ENCODE measurements at places on chromosomes 16 and 17. TPM values are rescaled to one million over a fixed set of nuclear protein-coding genes. Genes with fewer than 3 reads are reported as not detected.

The SOX9 gene
- total RNA-seq: 3.2 TPM

The TEX19 gene
- not detected for total RNA-seq

GRCh38 chr17:68441070-68441770 is 16.1 kb downstream of the WIPI1 start:
- no peak for DNase-seq

- no peak for DNase-seq
Measured at GRCh38 chr16:87948119-87948545, 3.1 kb upstream of the BANP start.

DNA sequence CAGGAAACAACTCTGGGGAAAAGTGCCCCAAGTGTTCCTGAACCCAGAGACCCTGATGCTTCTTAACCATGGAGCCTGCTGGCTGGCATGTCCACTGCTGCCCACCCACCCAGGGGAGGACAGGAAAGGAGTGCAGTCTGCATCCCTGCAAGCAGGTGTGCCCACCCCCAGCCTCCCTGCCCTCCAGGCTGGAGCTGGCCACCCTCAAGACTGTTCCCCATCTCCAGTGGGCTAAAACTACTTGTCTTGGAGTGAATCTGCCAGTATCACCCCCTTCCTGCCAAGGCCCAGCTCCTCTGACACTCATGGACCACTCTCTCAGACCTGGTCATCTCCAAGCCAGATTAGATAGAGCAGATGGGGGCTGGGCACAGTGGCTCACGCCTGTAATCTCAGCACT is 29.8 kb downstream of the ARHGAP27 start:
- DNase-seq: no peak

DNA sequence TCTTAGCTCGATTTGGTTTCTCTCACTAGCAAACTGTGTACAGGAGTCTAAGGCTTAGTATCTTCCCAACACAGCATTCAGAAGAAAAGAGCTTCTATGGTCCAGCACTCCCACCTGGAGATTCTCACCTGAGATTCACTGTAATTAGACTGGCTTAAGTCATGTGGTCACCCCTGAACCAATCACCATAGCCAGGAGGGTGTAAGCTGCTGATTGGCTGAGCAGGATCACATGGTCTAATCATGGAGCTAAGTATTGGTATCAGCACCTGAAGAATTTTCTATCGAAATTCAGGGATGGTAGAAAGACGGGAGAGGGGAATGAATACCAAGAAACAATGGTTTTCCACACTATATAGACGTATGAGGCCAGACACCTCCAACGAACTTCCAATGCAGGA is 359.8 kb upstream of the ERCC4 start:
- no peak for DNase-seq

GRCh38 chr17:29116804-29117753 is 63.1 kb downstream of the MYO18A start:
- DNase-seq: no peak

Measured in urinary bladder (tissue), 4 donors.